Stimulated activated CD8-positive, alpha-beta memory T cell treated with anti-CD3 and anti-CD28 coated beads, Interleukin-7, amount 100 ng/mL, for 48 hours (primary cell): ENCODE measurements at places on chromosomes 5 and 9.

- no peak for DNase-seq
Measured at GRCh38 chr9:35540315-35540714, 50.4 kb downstream of the RUSC2 start.

DNA sequence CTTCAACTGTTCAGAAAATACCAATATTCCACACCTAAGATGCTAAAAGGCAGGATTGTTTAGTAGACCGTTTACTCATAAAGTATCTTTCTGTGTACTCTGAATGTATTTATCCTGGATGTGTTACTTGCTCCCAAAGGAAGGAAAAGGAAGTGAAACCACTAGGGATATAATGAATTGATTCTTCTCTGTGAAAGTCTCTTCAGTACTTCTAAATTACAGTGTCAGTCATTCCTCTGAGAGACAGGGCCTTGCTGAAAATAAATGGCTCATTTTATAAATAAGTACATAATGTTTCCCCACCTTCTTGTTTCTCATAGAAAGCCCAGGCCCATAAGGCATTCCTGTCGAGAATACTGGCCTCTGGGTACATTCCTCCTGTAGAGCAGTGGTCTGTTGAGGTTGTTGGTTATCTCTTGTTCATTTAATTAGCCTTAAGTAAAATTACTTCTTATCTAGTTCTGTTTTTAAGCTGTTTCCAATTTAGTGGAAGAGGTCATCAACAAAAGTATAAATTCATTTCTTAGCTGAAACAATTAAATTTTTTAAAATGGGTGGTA lies 1.6 kb downstream of the HAPLN1 start:
- DNase-seq, result no peak

GRCh38 chr5:172688349-172689217 lies 47.5 kb downstream of the NEURL1B start:
- DNase-seq, result no peak

DNA sequence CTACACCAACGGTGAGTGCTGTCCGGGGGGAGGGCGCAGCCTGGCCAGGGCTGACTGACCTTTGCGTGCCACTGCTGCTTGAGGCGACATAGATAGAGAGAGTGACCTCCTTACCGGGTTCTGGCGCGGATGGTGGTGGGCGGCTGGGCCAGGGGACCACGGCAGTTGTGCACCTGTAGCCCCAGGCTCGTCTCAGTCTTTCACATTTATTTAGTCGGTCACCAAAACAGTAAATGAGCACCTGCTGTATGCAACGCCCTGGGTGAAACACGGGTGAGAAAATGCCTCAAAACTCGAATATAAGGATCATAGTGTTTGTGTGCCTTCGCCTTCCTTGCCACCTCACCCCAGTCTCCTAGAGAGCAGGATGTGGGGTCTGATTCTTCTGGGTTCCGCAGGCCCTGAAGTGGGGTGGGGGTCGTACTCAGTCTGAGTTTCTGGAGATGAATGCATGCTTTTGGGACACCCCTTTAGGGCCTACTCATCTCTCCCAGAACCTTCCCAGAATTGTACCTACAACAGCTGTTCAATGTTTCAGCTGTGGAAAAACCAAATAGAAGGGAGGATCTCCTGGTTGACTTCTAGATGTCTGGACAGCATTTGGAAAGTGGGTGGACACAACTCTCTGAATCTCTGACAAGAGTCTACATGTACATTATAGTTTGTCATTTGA lies 714 bp downstream of the SEC24A start:
- no peak for DNase-seq

- no peak for DNase-seq
Measured at GRCh38 chr9:92294297-92294676, 790 bp upstream of the IARS1 start.

DNA sequence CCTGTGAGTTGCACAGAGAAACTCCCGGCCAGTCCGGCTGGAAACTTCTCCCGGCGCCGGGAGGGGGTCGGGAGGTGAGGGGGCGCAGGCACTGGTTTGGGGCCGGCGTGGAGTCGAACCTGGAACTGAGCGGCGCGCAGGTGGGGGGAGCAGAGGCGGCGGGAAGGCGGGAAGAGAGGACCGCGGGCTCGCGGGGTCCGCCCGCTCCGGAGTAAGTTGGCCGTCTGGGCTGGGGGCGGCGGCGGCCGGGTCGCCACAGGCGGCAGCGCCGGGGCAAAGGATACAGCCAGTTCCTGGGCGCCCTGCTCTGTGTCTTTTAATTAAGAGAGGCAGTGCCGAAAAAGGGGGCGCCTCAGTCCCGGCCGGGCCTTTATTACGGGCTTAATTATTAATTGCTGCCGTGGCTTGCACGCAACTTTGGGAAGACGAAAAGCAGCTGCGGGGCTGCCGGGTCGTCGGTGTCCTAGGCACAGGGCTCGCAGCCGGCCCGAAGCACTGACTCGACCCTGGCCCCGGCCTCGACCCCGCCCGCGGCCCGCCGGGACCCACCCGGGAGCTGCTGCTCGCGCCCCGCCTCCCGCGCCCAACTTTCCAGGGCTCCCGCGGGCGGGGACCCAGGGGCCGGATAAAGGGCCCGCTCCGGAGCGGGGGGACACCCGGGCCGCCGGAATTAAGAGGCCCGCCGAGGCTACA lies 1.1 kb downstream of the NTNG2 start:
- DNase-seq, result no peak

- no peak for DNase-seq
Measured at GRCh38 chr9:5879419-5880181, 11.1 kb upstream of the MLANA start.

- no peak for DNase-seq
Measured at GRCh38 chr5:57538341-57538955, 55.8 kb upstream of the ACTBL2 start.

DNA sequence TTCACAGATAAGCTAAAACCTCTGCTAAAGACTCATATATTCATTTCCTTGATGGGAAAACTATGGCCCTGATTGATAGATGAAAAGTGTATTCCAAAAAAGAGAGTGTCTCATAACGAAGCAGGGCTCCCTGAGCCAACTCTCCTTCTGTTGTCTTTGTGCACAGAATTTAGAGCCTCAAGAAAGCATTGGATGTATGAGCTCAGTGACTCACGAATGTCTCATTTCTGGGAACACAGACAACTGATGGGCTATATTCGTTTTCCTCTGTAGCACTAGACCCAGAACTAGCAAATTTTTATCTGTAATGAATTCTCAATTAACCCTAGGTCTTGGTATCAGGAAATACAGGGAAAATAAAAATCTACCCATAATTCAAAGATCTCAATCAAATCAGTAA lies 88.4 kb downstream of the LMNB1 start:
- DNase-seq, result no peak

DNA sequence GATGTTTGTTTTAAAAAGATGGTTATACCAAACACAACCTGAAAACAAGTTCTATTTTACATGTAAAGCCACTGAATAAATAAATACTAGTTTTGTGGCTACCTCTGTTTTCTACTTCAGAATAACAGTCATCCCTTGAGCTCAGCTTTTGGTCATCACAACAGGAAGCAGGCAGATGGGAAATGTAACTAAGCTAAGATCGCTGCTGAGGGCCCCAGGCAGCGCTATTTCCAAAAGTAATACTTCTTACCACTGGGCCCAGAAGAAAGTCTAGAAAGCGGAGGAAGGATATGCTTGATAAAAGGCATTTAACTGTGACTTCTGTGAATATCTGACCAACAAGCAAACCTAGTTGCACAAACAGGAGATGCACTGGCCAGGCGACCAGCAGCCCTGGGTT lies 61.4 kb downstream of the SERINC5 start:
- no peak for DNase-seq

GRCh38 chr5:58114324-58114723 lies 345.6 kb downstream of the PLK2 start:
- no peak for DNase-seq

- no peak for DNase-seq
Measured at GRCh38 chr5:66597183-66597757, 1.1 kb downstream of the MAST4 start.

- DNase-seq, result no peak
Measured at GRCh38 chr5:135399794-135400542, 937 bp upstream of the MACROH2A1 start.

- no peak for DNase-seq
Measured at GRCh38 chr9:80871596-80871995, 817.8 kb downstream of the TLE1 start.

- no peak for DNase-seq
Measured at GRCh38 chr5:178223828-178224335, 8.7 kb downstream of the PHYKPL start.

DNA sequence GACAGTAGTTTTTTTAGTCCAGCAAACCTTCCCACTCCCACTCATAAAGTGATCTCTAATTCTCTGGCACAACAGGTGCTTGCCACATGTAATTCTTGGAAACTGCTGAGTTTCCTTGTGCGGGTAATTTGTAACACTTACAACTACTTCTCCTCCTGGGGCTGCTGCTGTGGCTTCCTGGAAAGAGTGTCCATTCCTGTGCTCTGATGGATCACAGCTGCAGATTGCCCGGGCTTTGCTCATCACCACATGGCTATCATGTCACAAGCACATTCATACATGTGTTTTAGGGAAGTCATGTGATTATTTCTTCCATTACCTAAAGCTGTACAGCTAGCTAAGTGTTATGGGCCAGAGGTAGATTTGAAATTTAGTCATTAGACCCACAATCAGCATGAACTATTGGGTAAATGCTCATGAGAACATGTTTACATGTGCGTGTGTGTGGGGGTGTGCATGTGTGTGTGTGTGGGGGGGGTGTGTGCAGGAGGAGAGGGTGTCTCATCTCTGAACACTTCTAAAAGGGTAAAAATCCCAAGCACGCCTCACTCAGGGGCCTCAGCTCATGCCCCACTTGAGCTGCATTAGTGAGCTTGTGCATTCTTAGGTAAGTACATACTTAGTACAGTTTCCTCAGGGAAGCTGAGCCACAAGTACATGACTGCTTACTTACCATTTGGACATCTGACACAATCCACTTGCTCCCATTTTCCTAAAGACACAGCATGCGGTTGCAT lies 118.1 kb upstream of the CCDC112 start:
- DNase-seq, result no peak
